ENCODE measurements at places on chromosomes 2 and 18.

- no peak for DNase-seq
These were observed 173.6 kb downstream of the GRB14 start for GRCh38 chr2:164447660-164448059.

DNA sequence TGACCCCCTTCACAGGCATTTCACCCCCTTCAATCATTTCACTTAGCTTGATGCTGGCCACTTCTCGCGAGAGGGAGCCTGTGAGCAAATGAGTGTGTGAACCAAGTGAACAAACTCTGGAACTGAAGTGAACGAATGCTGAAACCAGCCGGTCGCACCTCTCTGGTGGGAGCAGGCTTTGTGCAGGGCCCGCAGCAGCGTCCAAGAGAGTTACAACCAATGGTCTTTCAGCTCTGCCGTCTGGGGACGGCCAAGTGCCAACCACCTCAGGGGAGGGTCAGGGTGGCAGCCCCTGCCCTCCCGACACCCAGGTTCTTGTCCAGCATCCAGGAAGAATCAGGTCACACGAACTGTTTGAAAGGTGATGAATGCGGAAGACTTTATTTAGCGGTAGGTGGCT lies 764.0 kb downstream of the SUCLG1 start:
- DNase-seq, result no peak

GRCh38 chr2:184765112-184765895 lies 167.0 kb downstream of the ZNF804A start:
- no peak for DNase-seq

- no peak for DNase-seq
These were observed 3.2 kb downstream of the UBE2E3 start for GRCh38 chr2:180983468-180984242.

DNA sequence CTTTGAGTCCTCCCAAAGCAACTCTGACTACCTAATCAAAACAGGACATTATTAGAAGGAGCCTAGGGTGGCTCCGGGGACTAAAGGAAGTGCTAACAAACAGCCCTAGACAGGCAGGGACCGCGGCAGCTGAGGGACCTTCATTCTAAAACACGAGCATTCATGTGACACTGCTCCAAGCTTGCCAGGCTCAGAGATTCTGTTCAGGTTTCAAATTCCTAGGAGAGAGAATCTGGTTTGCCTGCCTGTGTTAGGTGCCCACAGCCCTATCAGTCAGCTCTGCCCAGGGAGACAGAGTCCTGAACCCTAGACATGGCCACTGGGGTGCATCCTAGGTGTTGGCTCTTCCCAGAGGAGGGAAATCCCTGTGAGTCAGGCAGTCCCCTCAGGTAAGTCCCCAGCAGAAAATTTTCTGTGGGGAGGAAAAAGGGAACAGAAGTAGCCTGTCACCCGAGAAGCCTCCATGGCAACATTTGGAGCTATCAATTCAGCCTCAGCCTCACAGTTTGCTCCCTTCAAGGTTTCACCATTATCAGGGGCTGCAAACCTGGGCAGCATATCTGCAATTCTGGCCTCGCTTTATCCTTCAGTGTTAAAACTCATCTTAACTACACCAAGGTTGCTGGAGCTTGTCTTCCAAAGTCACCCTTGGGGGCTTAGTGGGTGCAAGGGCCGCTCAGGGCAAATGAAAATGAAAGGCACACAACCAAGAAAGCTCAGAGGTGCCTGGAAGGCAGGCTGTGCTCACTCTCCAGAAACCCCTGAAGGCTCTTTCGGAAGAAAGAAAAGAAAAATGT lies 28.6 kb downstream of the PCBP1 start:
- no peak for DNase-seq

DNA sequence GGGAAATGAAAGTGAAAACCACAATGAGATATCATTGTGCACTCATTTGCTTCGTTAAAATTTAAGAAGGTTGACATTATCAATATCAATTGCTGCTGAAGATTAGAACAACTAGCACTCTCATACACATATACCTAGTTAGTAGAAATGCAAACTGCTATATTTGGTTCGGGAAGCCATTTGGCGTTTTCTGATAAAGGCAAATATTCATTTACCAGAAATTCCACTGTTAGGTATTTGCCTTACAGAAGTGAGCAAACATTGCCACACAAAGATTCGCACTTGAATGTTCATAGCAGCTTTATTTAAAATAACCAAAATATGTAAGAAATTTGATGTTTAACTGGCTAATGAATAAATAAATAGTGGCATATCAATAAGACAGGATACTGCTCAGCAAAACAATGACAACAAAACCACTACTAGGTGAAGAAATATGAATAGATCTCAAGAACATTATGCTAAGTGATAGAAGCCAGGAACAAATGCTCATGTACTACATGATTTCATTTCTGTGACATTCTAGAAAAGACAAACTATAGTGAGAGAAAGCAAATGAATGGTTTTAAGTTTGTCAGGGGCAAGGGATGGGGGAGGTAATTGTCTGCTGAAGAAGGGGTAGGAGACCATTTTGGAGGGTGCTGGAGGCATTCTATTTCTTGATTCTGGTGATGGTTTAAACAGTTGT lies 387.8 kb downstream of the PTH2R start:
- no peak for DNase-seq

- DNase-seq, result no peak
These were observed 36.2 kb downstream of the EML4 start for GRCh38 chr2:42205337-42205736.

DNA sequence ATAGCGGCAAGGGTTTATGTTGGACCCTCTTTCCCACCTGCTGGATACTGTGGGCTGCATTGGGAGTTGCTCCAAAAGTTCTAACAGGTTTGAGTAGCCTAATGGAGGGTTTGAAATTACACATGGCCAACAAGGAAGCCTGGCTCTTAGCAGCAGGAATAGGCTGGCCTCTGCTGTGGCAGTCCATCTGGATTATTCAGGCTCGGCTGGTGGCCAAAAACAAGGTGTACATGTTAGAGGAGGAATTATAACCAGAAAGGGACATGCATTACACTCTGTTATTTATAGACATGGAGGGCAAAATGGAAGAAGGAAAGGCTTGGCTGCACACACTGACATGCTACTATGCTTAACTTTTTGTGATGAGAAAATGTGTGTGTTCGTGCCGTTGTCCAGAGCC lies 61.1 kb upstream of the NRXN1 start:
- DNase-seq, result no peak

DNA sequence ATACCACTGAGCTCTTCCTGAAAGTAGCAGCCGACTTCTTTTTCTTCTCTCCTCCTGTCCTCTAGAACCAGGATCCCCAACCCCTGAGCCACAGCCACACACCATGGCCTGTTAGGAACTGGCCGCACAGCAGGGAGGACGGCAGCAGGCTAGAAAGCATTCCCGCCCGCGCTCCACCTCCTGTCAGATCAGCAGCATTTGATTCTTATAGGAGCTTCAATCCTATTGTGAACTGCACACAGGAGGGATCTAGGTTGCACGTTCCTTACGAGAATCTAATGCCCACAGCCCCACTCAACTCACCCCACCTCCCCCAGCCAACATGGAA lies 179.1 kb upstream of the SH3BP4 start:
- no peak for DNase-seq

- no peak for DNase-seq
These were observed 62.6 kb downstream of the TMEM131 start for GRCh38 chr2:97932975-97933662.

GRCh38 chr2:161088658-161089350 lies 71.4 kb upstream of the TANK start:
- no peak for DNase-seq

- no peak for DNase-seq
These were observed 611.7 kb upstream of the NETO1 start for GRCh38 chr18:73479477-73479876.

GRCh38 chr2:214533541-214533940 lies 122.7 kb downstream of the VWC2L start:
- DNase-seq, result no peak

GRCh38 chr2:8086796-8087479 lies 594.9 kb upstream of the ID2 start:
- DNase-seq, result no peak

- DNase-seq, result no peak
These were observed 100.5 kb downstream of the TRIP12 start for GRCh38 chr2:229821316-229821715.

DNA sequence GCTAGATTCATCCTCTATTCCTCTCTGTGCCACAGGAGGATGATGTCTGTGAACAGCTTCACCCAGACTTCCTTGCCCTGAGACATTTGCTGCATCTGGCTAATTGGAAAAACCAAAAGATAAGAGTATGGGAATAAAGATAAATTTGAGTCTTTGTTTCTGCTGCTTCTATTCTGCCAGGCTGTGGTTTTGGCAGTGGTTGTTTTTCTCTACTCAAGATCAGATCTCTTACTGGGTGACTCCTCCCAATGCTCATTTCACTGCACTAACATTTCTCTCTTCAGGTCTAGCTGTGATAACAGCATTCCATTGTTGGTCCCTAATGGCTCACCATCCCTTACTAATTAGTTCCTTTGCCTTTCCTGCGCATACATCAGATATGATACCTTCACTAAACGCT lies 89.5 kb downstream of the CALCRL start:
- no peak for DNase-seq

GRCh38 chr2:179348906-179349305 lies 84.3 kb upstream of the SESTD1 start:
- no peak for DNase-seq

DNA sequence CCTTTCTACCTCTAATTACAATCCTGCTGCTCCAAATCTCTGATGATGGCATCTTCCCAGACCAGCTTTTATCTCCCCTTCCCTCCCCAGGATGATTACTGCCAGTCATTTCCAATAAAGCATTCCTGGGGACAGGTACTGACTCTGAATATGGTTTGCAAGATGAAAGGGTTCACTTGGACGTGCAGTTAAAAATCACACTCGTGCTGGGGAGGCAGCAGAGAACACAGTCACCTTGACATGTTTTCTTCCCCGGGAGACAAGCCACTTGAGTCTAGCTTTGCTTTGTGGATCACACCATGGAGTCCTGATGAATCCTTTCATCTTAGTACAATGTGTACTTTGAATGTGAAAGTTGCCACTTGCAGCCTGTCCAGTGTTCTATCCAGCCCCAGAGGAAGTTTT lies 175.0 kb downstream of the ALPK2 start:
- DNase-seq, result no peak

- DNase-seq, result no peak
These were observed 108.0 kb downstream of the RNF152 start for GRCh38 chr18:61784834-61785233.

GRCh38 chr2:181697126-181697525 lies 16.8 kb upstream of the NEUROD1 start:
- DNase-seq, result no peak

GRCh38 chr18:75635096-75635495 lies 207.6 kb upstream of the SMIM21 start:
- no peak for DNase-seq

DNA sequence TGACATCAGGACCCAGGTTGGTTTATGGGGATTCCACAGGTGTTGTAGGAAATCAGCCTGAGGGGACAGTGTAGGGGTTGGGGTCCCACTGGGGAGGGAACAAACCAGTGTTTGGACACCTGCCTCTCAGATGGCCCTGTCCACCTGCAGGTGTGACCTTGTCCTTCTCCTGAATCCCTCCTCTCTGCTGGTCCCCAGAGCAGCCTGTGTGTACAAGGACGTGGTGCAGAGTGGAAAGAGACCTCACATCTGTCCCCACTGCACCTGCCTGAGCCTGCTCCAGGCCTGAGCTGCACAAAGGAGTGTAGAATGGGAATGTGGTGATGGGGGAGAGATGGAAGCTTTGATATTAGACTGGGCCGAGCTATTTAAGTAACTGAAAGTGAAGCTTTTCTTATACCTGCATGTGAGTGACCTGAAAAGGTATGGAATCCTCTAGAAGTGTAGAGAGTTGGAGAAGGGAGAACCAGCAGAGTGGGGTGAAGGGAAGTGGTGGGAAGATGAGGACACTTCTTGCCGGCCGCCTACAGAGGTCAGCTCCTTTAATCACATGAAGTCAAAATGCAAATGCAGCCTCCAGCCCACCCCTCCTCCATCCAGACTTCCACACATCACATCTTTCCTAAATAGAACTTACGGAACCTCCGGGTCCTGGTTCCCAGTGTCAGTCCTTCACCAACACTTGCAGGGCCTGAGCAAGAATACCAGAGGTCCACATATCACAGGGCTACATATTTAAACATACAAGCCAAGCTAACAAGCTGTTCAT lies 89.3 kb upstream of the SMAD2 start:
- DNase-seq, result no peak

DNA sequence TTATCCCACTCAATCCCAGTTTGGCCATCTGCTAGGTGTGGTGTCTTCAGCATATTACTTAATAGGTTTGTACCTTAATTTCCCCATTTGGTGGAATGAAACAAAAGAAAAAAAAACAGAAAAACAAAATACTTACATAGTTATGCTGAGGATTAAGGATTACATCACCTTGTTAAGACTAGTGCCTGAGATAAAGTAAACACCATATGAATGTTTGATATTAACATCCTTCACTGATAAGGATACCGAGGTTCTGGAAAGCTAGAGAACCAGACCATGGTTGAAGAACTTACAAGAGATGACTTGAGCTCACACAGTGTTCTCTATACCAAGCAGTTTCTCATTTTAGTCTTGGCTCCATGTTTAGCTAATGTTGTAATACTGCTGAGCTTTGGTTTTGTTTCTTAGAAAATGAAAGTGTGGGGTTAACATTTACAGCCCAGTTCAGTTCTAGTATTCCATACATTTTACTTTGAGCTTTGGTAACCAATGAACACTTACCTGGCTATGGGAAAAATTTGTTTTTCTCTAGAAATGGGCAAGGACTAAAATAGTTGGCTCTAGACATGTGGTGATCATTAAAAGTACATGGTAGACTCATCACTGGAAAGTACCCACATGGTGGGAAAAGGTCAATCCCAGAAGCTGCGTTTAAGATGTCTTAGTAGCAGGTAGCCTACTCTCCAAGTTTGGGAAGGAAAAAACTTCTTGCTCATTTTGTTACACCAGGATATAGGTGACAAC lies 5.8 kb upstream of the GPD2 start:
- DNase-seq, result no peak

GRCh38 chr2:105425936-105426625 lies 27.2 kb upstream of the FHL2 start:
- DNase-seq, result no peak

DNA sequence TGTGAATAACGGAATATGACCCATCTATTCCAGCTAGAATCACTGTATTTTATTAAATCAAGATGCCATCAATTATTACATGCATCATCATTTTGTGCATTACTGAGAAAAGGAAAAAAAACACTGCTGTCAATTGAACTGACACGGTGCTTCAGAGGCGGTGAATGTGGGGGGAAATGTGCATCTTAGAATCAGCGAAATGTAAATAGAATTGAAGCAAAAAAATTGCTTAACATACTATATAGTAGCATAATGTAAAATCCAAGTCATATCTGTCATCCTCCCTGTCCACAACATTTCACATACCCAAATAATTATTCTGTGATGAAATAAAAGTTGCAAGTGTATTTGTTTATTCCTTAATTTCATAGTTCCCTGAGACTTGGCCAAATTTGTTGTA lies 84.6 kb downstream of the PRKRA start:
- DNase-seq, result no peak

- DNase-seq, result no peak
These were observed 289.2 kb upstream of the SLC39A10 start for GRCh38 chr2:195367809-195368208.

GRCh38 chr2:151186011-151186410 lies 75.7 kb downstream of the RBM43 start:
- DNase-seq, result no peak

GRCh38 chr2:14237902-14238301 lies 394.6 kb upstream of the LRATD1 start:
- DNase-seq, result no peak

GRCh38 chr2:176583607-176584006 lies 314.4 kb downstream of the MTX2 start:
- no peak for DNase-seq
